ENCODE measurements at places on chromosomes 5 and 9. TPM values are rescaled to one million over a fixed set of nuclear protein-coding genes. Genes with fewer than 3 reads are reported as not detected.

DNA sequence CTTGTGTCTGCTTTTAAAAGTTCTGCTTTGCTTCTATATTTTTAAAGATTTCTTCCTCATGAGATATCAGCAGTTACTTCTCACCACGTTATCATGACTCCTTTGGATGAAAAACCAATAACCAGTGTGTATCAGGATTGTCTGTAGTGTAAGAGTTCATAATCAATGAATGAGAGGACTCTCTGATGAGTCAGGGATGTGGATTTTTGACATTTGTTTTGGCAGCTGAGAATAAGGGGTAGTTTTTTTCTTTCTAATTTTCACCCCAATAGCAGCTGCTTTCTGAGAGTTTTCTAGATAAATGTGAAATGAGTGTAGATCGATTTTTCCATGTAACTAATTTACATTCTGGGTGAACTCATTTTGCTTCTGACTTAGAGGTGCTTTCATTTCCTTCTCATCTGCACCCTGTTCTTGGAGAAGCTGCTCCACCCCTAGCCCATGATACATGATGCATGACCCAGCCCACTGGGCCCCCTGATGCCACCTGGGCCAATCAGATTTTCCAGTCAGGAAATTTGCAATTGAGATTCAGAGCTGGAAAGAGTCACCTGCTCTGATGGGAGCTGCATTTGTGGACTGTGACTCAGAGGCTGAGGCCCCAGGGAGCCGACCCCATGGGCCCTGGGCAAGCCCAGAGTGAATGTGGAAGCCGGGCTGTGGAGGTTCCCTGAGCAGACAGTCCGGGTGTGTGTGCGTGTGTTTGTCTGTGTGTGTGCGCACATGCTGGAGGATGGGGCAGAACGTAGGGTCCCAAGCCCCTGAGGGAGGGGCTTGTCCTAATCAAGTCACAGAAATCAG lies 159.3 kb downstream of the RGS3 start:
- DNase-seq, result no peak

GRCh38 chr5:10106806-10107205 lies 142.9 kb downstream of the ATPSCKMT start:
- DNase-seq, result no peak

DNA sequence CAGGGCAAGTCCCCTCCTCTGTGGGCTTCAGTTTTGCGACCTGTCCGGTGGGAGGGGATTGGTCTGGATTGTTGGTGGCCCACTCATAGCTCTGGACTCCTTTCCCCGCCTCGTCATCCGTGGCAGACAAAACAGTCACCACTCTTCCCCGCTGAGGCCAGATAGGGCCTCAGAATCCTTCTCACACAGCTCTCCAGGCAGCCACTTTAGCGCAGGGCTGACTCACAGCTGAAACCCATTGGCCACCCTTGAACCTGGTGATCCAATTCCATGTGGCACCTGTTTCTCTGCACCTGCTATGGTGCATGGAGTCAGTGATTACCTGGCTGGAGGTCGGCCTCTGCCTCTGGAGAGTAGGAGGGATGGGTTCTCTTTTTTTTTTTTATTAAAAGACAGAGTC lies 15.8 kb upstream of the CACFD1 start:
- no peak for DNase-seq

DNA sequence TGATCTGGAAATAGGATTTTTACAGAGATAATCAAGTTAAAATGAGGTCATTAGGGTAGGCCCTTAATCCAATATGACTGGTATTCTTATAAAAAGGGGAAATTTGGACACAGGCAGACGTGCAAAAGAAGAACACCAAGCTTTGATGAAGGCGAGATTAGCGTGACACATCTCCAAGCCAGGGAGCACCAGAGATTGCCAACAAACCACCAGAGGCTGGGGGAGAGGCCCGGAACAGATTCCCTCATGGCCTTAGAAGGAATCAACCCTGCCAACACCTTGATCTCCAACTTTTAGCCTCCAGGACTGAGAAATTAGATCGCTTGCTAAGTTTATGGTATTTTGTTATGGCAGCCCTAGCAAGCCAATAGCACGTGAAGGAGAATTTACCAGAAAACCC lies 10.8 kb upstream of the ARSI start:
- DNase-seq, result no peak

- DNase-seq, result no peak
Measured at GRCh38 chr9:127384901-127385300, 12.1 kb upstream of the SLC2A8 start.

Gene CFAP77
- not detected for total RNA-seq

Gene CSF1R
- 32.4 TPM for total RNA-seq

Gene SLC22A5
- 7.4 TPM for total RNA-seq

Gene CCL21
- total RNA-seq, result 65.0 TPM

Data from esophagus muscularis mucosa (tissue), 4 donors.